ENCODE measurements at places on chromosomes 7 and 10.

GRCh38 chr7:53191191-53191695, 155.8 kb downstream of the POM121L12 start:
- no peak for DNase-seq

GRCh38 chr7:95622001-95622549, 25.8 kb upstream of the PDK4 start:
- no peak for DNase-seq

GRCh38 chr7:95536656-95537311, 51.0 kb downstream of the ASB4 start:
- DNase-seq, result no peak

DNA sequence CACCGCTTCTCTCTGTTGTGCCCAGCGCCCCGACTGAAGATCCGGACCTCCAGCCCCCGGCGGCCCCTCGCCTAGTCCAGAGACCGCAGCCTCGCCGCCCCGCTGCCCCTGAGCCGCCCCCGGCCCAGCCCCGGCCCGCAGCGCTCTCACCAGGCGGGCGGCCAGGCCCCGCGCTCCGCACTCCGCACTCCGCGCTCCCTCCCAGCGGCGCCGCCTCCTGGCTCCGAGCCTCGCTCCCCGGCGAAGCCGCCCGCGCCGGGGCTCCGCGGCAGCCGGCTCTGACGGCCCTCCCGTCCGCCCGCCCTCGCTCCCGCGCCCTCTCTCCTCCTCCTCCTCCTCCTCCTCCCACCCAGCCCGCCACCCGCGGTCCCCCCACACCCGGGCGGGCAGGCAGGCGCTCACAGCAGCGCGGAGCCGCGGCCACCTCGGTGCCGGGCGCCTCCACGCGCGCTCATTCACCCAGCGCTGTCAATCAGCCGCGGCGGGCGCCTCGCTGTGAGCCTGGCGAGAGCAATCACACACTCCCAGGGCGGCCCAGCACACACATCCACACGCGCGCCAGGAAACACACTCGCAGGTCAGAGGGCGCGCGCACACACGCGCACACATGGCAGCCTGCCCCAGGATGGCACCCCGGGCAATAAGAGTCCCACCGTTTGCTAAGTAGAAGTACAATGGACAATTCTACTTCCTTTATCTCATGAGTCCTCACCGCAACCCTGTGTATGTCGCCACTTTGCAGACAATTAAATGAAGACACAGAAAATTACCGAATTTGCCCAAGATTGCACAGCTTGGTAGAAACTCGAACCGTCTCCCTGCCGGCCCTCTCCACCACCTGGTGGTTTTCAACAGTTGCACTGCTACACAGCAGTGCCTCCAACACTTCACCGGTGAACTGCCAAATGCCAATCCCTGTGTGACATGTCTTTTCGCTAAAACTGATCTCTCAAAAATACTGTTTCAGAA, at the start of gene PRRT4:
PRRT4 (minus strand) TSS at position 280 of the 969 bp plus-strand sequence.
- peak; percentile 52 for DNase-seq

- DNase-seq, result no peak
These were observed 43.7 kb downstream of the PCLO start for GRCh38 chr7:83119026-83119382.
